Endothelial cell (in vitro differentiated cells): ENCODE measurements at places on chromosomes 1 and 21.

- H3K4me1 ChIP-seq = peaks cover 3% of the 10 kb centered on the region
- peaks cover 4% of the 10 kb centered on the region for H3K27me3 ChIP-seq
- peaks cover 19% of the 10 kb centered on the region for H3K36me3 ChIP-seq
- DNase-seq = peak; percentile 38
- no peak overlapping the region for H3K4me3 ChIP-seq
These were observed 26.4 kb downstream of the TRAF5 start for GRCh38 chr1:211352985-211353515.

DNA sequence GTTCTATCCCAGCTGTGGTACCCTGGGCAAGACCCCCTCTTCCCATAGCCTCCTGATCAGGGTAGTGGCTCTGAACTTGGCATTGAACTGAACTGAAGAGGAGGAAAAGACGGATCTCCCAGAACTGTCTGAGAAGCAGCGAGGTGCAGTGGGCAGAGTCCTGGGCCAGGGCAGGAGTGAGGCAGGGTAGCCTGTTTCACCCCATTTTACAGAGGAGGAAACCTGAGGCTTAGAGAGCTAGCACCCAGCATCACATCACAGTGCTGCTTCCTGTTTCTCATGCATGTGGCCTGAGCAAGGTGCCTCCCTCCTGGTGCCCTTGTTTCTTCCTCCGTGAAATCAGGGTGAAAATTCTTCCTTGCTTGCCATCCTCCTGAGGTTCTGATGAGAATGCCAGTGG lies 17.1 kb downstream of the ZNF362 start:
- H3K27ac ChIP-seq = no peak overlapping the region
- peaks cover 6% of the 10 kb centered on the region for H3K27me3 ChIP-seq
- H3K36me3 ChIP-seq = peaks cover 20% of the 10 kb centered on the region
- H3K4me3 ChIP-seq = no peak overlapping the region

- no peak overlapping the region for H3K4me3 ChIP-seq
- peaks cover 6% of the 10 kb centered on the region for H3K4me1 ChIP-seq
- no peaks in the 10 kb centered on the region for H3K36me3 ChIP-seq
- no peak for DNase-seq
- H3K27me3 ChIP-seq = no peaks in the 10 kb centered on the region
- H3K27ac ChIP-seq = no peak overlapping the region
These were observed 74.0 kb downstream of the KIF14 start for GRCh38 chr1:200546577-200546976.

GRCh38 chr1:151511636-151512215 lies 539 bp downstream of the CGN start:
- peak overlapping the region; percentile 88 for H3K4me3 ChIP-seq
- no peak overlapping the region for H3K27ac ChIP-seq
- H3K27me3 ChIP-seq = peaks cover 6% of the 10 kb centered on the region
- peaks cover 35% of the 10 kb centered on the region for H3K4me1 ChIP-seq
- peak; percentile 49 for DNase-seq

- H3K27me3 ChIP-seq = no peaks in the 10 kb centered on the region
- no peak overlapping the region for H3K27ac ChIP-seq
- no peak for DNase-seq
- H3K4me1 ChIP-seq = peaks cover 10% of the 10 kb centered on the region
These were observed 12.4 kb upstream of the RCAN3 start for GRCh38 chr1:24490101-24490781.

- no peak for DNase-seq
- peaks cover 27% of the 10 kb centered on the region for H3K4me1 ChIP-seq
- no peaks in the 10 kb centered on the region for H3K36me3 ChIP-seq
- H3K27me3 ChIP-seq = no peaks in the 10 kb centered on the region
These were observed 40.0 kb upstream of the DPH5 start for GRCh38 chr1:101065575-101065974.

GRCh38 chr1:37647281-37647680 lies 12.6 kb upstream of the RSPO1 start:
- H3K4me1 ChIP-seq = no peaks in the 10 kb centered on the region
- DNase-seq = no peak
- peaks cover 4% of the 10 kb centered on the region for H3K27me3 ChIP-seq
- H3K36me3 ChIP-seq = no peaks in the 10 kb centered on the region
- no peak overlapping the region for H3K4me3 ChIP-seq
- H3K27ac ChIP-seq = no peak overlapping the region

- H3K36me3 ChIP-seq = no peaks in the 10 kb centered on the region
- H3K27ac ChIP-seq = no peak overlapping the region
- peaks cover 9% of the 10 kb centered on the region for H3K27me3 ChIP-seq
- H3K4me3 ChIP-seq = no peak overlapping the region
These were observed 62.5 kb downstream of the NDUFS5 start for GRCh38 chr1:39088658-39089057.
